GM12892 (cell line): ENCODE measurements at places on chromosomes 6 and 20.

DNA sequence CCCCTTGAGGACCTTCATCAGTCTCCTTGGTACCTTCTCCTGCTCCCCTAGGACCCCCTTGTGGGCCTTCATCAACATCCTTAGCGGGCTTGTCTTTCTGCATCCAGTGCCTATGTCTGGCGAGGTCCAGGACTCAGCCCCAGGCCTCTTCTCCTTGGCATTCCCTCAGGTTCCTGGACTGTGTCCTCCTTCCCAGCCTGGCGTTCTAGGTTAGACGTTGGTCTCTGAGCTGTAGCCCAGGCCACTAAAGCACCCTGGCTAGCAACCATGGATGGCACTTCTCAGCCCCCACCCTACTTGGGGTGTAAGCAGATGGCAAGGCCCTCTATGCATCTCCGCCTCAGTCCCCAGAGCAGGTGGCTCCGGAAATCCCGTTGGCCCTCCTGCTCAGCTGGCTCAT lies 51.5 kb upstream of the NNAT start:
- no peak for DNase-seq

DNA sequence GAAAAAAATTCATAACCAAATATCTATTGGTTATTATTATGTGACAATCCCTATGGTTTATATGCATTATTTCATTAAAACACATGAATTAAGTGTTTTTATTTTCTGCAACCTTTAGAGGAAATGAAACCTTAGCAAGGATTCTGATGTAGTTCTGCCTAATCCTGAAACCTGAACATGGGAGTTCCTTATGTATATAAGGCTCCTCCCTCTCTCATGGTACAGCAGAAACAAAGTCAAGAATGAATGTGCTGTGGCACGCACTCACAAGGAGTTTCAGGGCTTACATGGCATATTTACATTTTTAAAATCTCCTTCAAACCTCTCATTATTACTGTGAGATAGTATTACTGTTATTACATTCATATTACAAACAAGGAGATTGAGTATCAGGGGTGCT lies 426.4 kb upstream of the CITED2 start:
- no peak for DNase-seq

DNA sequence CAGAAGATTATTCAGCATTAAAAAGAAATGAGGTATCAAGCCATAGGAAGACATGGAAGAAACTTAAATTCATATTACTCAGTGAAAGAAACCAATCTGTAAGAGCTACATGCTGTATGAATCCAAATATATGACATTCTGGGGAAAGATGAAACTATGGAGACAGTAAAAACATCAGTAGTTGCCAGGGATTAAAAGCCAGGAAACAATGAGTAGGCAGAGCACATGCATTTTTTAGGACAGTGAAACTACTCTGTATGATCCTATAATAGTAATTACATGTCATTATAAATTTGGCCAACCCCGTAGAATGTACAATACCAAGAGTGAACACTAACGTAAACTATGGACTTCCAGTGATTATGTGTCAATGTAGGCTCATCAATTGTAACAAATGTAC lies 92.8 kb upstream of the RNF217 start:
- no peak for DNase-seq

- no peak for DNase-seq
Observed at GRCh38 chr6:5107341-5107740, 22.2 kb downstream of the PPP1R3G start.
